ENCODE measurements at places on chromosomes 7 and 10.

GRCh38 chr7:36683111-36683510 is 41.2 kb downstream of the AOAH start:
- no peak for DNase-seq

- no peak for DNase-seq
Measured at GRCh38 chr10:132110111-132110521, 44.4 kb downstream of the JAKMIP3 start.

GRCh38 chr10:48609899-48610584 is 5.2 kb upstream of the ARHGAP22 start:
- no peak for DNase-seq

- DNase-seq, result no peak
Measured at GRCh38 chr7:126658684-126659083, 594.1 kb downstream of the GRM8 start.

DNA sequence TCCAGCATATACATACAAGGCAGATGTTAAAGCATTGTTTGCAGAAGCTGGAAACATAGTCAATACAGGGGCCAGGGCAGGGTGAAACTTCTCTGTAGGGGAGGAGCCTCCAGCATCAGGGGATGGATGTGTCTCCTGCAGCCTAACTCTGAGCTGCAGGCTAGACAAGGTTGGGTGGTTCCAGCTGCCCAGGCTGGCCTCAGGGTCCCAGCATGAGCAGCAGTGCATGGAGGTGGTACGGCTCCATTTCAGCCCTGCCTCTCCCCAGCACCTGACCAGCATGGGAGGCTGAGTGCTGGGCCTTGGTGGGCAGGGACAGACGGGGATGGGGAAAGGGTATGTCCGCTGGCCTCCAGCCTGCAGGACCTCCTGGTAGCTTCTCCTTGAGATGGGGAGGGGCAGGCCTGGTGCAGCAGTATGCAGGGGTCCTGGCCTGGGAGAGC is 7.4 kb upstream of the TBRG4 start:
- DNase-seq, result no peak

DNA sequence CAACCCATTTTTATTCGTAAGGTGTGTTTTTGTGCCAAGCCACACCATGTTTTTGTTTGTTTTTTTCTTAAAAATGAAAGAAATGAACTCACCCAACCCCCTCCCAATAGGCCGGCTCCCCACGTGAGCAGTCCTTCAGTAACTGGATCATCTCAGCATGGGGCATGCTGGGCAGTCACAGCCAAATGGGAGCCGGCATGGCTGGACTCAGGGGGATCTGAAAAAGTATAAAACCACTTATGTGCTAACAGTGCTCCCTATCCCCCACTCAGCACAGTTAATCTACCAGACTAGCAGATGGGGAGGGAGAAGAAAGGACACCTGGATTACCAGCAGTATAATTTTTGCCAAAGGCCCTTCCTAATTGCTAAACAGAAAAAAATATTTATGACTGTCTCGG is 39.3 kb downstream of the BAZ1B start:
- DNase-seq, result no peak

DNA sequence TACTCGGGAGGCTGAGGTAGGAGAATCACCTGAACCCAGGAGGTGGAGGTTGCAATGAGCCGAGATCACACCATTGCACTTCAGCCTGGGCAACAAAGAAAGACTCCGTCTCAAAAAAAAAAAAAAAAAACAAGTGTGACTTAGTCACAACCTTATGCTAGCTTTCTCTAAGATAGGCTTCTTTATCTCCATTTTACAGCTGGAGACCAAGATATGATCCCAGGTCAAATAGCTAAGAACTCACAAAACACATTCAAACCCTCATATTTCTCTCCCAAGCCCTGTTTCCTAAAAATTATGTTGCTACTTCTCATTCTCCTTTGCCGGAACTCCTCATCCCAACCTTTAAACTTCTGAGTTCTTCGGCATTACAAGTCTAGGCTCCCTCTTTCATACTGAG is 13.0 kb upstream of the DHTKD1 start:
- no peak for DNase-seq

DNA sequence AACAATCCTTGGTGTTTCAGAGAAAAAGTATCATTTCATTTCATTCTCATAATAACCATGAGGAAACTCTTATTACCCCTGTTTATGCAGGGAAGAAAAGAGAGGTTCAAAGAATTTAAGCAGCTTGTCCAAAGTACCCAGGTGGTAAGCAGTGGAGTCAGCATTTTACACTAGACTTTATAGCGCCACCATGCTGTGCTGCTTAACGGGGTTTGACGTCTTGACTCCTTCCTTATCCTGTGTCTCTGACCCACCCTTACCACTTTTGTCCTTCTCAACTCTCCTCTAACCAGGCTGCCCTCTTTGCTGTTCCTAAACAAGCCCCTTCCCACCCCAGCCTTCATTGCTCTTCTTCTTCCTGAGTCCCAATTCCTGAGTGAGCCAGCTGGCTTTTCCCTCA is 117.0 kb upstream of the AHR start:
- no peak for DNase-seq

GRCh38 chr7:151993977-151994676 is 31.3 kb upstream of the GALNT11 start:
- no peak for DNase-seq

DNA sequence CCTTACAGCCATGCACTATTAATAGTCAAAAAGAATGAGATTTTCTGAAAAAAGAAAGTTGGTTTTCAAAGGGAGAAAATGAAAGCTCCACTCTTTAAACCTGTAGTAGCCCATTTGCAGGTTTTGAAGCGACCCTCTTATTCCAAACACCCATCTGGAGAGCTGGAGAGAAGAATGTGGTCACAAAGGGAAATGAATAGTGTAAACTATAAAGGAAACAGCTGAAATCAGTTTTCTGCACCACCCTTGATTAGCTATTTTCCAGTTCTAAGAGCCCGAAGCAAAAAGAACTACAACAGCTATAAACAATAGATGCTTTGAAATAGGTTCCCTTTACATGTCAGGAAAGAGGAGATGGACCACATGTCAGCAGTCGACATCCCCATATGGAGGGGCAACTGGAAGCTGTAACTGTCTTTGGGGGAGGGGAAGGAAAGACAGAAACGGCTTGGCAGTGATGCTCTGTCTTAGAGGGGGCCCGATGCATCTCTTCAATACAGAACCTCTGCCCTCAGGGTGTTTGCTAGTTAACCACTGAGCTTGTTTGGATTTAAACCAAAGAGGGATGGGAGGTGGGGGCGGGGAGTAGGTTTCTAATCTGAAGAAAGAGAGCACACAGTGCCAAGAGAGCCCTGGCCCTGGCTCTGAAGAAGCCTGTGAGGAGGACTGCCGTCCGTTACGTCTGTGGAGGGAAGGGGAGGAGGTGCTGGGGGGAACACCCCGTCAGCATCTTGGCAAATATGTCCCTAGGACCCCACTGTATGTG is 55.3 kb downstream of the CPVL start:
- DNase-seq, result no peak

GRCh38 chr7:133961724-133962123 is 165.4 kb upstream of the LRGUK start:
- DNase-seq, result no peak

DNA sequence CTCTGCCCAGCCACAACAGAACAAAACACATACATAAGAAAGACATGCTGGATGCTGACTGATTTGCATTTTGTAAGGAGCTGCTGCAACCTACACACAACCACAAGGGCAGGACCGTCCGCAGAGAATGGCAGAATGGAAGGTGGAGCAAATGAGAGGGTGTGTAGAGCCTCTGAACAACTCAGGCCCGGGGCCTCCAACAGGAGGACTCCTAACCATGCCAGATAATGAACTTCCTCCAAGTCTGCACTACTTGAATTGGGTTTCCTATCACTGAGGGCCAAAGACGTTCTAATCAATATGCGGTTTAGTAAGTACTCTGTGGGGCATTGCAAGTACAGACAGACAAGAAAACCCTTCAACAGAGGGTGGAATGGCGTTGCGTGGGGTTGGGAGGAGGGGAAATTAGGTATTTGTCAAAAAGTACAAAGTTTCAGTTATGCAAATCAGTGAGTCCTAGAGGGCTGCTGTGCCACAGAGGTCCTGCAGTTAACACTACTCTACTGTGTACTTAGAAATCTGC is 14.6 kb downstream of the VOPP1 start:
- DNase-seq, result peak; percentile 75

DNA sequence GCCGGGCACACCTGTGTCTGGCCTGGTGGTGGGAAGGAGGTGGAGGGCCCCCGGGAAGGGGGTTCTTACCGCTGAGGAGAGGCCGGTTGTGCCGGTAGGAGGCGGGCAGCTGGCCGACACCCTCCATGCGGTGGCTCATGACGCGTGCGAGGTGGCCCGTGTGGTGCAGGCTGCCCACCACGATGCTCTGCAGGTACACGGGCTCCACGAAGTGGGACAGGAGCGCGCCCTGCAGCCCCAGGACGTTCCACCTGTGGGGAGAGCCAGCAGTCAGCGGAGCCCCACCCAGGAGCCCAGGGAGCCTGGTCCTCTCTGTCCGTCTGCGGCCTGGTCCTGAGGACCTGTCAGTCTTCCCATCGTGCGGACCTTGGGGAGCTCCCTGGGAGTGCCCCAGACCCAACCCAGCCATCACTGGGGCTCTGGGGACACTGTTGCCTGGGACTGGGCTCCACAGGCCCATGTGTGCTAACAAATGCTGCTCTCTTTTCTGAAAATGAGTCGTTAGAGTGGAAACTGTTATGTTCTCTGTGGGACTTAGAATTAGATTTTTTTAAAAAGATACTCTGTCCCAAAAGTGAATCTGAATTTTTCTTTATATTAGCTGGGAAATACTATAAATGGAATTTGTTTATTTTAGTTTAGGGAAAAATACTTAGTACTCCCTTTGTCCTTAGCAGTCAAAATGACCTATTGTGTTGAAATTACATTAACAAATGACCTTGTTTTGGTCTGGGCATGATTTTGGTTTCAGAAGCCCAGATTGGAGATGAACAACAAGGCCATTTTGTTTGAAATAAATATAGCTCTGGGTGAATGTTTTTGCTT is 143.9 kb downstream of the WDR37 start:
- no peak for DNase-seq

GRCh38 chr10:87966459-87966858 is 103.0 kb downstream of the PTEN start:
- no peak for DNase-seq

DNA sequence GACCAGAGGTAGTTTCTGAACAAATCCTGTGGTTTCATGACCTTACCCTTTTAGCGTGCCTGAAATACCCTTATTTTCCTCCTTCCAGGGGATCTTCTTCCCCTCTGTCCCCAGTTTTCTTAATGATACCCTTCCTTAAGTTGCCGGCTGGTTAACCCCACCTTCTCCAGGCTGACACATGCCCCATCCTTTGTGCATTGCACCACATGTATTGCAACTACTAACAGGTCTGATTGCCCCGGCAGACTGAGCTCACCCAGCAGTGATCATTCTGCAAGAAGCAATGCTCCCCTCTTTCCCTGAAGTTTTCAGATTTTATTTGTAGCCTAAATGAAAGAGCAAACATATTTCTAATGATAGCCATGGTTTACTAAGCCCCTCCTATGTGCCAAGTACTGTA is 108.2 kb downstream of the HIP1 start:
- no peak for DNase-seq

DNA sequence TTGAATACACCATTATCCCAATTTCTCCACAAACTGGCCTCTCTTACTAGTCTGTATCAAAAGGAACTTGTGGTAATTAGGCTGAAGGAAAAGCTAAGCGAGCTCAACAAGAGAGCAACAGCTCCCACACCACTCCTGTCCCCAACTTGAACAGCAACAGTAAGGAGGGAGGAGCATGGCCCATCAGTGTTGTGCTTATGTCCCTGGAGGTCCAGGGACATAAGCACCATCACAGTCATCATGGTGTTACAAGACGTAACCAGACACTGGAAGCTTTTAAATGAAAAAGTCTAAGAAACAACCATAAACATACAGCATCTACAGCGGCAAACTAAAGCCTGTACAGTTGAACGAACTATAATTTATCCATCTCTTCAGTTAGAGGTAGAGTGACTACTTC is 989 bp downstream of the ERLIN1 start:
- DNase-seq, result peak; percentile 7

- no peak for DNase-seq
Measured at GRCh38 chr7:134461916-134462315, 3.0 kb upstream of the AKR1B1 start.

GRCh38 chr10:62769574-62770242 is 34.8 kb upstream of the ADO start:
- DNase-seq, result no peak

GRCh38 chr10:78707745-78708144 is 361.0 kb upstream of the ZMIZ1 start:
- DNase-seq, result no peak

DNA sequence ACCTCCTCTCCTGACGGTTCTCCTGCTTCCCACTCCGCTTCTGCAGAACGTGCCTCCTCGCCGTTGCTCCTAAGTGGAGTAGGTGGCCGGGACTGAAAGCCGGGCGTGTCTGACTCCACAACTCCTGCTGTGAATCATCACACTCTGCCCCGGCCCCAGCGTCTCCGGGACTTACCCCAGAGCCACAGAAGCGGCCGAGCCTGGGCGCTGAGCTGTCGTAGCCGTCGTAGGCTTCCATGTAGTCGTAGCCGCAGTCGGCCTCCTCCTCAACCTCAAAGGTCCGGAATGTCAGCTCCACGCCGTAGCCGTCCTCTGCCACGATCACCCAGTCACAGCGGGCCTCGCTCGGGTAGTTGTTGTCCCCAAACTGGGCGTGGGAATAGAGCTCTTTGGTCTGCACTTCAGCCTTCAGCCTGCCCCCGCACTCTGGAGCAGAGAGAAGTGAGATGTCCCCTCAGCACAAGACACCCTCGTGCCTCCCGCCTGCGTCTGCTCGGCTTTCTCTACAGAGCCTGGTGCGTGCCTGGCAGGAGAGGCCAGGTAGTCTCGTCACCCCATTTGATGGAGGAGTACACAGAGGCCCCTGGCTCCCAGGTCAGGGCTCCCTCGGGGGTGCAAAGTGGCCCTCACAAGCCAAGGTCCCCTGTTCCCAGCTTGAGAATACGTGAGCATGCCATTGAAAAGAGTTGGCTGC is 11.2 kb upstream of the OPALIN start:
- DNase-seq, result no peak

GRCh38 chr7:32048970-32049491 is 21.2 kb downstream of the PDE1C start:
- no peak for DNase-seq

DNA sequence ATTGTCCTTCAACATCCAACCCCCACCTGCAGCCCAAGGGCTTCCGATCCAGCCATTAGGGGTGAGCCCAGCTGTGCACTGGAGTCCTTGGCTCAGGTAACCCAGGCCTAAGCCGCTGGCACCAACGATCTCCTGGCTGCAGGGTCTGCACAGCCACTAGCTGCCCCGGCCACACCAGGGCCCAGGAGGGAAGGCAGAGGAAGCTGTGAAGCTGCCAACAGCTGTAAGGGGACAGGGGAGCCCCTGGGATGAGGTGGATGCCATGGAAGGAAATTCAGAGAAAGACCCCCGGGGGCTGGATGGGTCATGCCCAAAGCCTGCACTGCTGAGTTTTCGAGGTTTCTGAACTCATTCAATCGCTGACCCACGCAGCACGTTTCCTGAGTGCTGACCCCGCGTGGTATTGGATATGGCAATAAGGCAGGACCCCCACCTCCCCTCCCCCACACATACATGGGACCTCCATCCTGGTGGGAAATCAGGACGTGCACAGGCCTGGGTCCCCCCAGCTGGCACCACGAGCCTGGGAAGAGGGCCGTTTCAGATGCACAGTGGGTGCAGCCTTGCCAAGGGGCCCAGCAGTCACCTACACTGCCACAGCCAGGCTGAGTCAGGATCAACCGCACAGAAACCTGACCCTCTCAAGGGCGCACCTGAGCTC is 170.3 kb downstream of the DIP2C start:
- no peak for DNase-seq

Measured in inflammatory macrophage treated with lipopolysaccharide for 1 hour (primary cell).